Activated CD8-positive, alpha-beta memory T cell treated with anti-CD3 and anti-CD28 coated beads for 4 hours (primary cell): ENCODE measurements at places on chromosomes 11 and 22.
A peak's percentile ranks its signal among the peaks of the same experiment; 100 is the strongest.

DNA sequence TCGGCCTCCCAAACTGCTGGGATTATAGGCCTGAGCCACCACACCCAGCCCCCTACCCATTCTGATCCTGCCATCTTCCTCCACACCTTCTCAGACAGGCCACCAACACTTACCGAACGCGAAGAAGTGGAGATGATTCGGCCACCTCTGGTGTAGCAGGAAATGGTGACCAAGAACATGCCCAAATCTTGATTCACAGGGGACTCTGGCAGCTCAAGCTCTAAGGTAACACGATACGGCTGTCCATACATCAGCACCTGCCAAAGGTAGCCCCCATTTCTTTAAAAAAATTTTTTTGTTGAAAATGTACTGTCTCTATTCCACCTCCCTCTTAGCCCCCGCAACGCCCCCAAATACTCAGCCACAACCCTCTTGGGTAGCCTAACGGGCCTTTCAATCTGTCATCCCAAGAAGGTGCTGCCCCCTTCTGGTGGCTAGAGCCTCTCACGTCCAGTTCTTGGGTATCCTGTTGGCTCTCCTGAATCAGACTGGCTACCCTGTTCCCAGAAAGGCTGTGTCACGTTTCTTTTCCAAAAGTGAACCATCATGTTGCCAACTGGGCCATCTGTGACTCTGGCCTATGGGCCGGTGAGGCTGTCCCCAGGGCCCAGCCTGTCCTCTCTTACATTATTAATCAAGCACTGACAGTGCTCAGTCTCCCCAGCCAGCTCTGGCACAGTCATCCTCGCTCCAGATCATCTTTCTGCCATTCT lies 5.3 kb upstream of the LRRN4CL start:
- peak; percentile 66 for DNase-seq

- DNase-seq = no peak
Measured at GRCh38 chr22:33302549-33302948, 244.4 kb upstream of the SYN3 start.

DNA sequence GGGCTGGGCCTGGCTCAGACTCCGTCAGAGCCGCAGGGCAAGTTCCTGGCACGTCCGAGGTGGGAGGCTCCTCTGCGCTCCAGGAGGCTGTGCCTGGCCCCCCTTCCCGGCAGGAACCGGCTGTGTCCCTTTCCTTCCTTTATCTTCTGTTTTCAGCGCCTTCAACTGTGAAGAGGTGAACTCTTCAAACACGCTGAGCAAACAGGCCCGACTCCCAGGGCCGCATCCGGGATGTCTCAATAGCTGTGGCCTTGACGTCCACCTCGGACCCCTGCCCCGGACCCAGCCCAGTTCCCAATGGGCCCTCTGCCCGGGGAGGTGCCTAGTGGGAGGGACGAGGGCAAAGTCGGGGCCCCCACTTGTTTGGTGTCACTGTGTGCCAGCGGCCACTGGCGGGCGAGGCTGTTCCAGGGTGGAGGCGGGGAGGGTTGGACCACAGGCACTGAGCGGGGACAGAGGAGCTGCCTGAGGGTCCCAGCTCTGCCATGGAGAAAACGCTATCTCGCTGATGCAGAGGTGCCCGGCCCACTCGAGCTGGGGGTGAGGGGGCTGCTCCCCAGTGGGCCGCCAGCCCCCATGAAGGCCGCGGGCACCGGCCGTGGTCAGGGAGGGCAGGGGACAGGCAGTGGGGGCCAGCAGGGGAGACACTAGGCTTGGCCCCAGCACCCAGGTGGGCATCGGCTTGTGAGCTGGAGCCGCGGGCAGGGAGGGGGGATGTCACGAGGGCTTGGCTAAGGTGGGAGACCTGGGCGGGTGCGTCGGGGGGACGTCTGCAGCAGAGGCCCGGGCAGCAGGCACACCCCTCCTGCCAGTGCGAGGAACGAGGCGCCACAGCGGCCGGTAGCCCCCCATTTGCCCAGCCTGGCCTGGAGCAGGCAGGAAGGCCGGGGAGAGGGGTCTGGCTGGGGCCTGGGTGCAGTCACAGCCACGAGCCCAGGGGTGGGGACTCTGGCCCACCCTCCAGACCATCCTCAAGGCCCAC lies 2.7 kb upstream of the MUC5B start:
- DNase-seq = no peak

- no peak for DNase-seq
Measured at GRCh38 chr22:46879083-46879482, 116.6 kb downstream of the TBC1D22A start.

- DNase-seq = no peak
Measured at GRCh38 chr22:38881997-38882879, 10.2 kb upstream of the CBX6 start.

DNA sequence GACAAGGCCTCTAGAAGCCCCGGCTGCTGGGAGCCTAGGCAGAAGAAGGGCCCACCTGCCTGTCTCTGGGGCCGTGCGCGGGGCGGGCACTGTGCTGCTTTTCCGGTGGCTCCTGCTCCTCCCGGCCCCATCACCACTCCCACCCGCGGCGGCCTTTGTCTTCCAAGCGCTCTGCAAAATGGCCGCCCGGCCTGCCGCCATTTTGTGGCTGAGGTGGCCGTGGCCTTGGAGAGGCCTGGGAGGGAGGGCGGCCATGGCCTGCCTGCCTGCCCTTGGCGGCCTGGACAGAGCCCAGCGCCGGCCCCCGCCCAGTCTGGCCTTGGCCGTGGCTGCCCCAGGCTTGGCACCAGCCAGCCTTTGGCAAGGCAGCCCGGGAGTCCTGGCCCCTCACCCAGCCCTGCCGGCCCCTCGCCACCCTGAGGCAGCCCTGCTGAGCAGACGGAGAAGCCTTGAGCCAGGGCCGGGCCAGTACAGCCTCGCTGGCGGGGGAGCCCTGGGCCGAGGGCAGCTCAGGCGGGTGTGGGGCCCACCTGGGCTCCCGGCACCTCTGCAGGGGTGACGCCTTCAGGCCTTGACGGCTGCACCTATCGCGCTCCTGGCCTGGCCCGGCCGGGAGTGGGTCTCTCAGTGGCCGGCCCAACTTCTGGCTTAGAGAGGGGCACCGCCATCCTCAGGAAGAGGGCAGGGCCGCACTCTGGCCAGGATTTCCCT lies 46.0 kb upstream of the PPARA start:
- DNase-seq = no peak

- DNase-seq = peak; percentile 53
Measured at GRCh38 chr11:70364745-70365543, 33.4 kb upstream of the CTTN start.

- no peak for DNase-seq
Measured at GRCh38 chr11:75771646-75772410, 3.2 kb downstream of the DGAT2 start.

DNA sequence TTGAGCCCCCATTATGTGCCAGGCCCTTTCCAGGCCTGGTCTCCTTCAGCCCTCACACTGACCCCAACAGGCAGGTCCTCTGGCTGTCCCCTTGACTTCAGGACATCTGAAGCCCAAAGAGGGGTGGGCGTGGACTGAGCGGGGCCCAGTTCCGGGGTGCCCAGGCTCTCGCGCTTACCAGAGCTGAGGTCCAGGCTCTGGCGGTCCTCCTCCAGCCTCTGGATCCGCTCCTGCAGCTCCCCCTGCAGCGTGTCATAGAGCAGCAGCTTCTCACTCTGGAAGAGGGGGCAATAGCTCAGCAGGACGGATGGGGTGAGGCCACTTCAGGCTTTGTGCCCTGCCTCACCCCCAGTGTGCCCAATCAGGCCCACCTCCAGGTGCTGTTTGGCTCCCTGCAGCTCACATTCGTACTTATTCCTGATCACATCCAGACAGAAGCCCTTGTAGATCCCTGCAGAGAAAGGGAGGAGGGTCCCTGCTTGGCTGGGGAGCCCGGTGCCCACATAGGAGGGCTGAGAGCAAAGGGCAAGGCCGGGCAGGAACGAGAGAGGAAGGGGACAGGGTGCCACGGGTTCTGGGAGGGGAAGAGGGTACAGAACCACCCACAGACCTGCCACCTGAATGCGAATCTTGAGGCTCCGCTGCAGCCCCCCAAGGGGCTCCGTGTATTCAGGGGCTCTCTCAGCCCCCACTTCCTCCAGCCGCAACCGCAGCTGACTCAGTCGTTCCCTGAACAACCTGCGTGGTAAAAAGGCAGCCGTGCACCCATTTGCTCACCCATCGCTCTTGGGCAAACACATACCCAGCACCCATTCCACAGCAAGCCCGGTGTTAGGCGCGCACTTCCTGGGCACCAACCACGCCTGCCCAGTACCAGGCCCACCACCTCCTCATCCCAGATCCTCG lies 4.1 kb downstream of the BRMS1 start:
- DNase-seq = no peak

GRCh38 chr11:113553915-113554314 lies 78.7 kb upstream of the DRD2 start:
- no peak for DNase-seq

- no peak for DNase-seq
Measured at GRCh38 chr22:36228944-36229343, 10.4 kb downstream of the APOL2 start.

GRCh38 chr11:16173798-16174197 lies 182.5 kb downstream of the SOX6 start:
- DNase-seq = no peak

GRCh38 chr11:9150926-9151325 lies 59.5 kb upstream of the SCUBE2 start:
- no peak for DNase-seq
